ENCODE measurements at places on chromosomes 12 and 14.
A peak's percentile ranks its signal among the peaks of the same experiment; 100 is the strongest.

GRCh38 chr14:74660167-74660566, 48.1 kb upstream of the LTBP2 start:
- H3K27me3 ChIP-seq: no peaks in the 10 kb centered on the region
- no peak for DNase-seq
- H3K4me3 ChIP-seq: no peak overlapping the region
- H3K36me3 ChIP-seq: peaks cover 2% of the 10 kb centered on the region
- H3K27ac ChIP-seq: no peak overlapping the region

DNA sequence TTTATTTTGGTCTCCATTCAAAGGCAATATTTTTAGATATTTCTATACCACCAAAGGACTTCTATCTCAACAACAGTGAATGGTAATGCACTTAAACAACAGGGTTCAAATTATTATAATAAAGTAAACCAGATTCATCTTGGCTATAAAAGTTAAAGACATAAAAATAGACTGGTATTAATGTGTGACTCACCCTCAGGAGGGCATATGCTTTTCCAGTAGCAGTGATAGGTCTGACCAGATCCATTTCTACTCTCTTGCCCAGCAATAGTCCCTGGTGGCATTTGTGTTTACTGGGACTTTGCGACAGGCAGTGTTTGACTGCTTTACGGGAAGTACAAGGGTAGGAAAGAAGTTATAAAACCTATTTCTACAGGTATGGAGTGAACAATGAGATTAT, 353.2 kb upstream of the ATP2B1 start:
- no peak overlapping the region for H3K27ac ChIP-seq
- no peaks in the 10 kb centered on the region for H3K36me3 ChIP-seq
- no peak overlapping the region for H3K4me3 ChIP-seq
- H3K4me1 ChIP-seq: no peaks in the 10 kb centered on the region
- H3K27me3 ChIP-seq: peaks cover 5% of the 10 kb centered on the region
- DNase-seq: no peak

- no peaks in the 10 kb centered on the region for H3K36me3 ChIP-seq
- H3K4me3 ChIP-seq: no peak overlapping the region
- no peak for DNase-seq
- H3K27ac ChIP-seq: no peak overlapping the region
- no peaks in the 10 kb centered on the region for H3K27me3 ChIP-seq
- H3K4me1 ChIP-seq: no peaks in the 10 kb centered on the region
Observed at GRCh38 chr12:43964961-43965360, 129.1 kb downstream of the TMEM117 start.

DNA sequence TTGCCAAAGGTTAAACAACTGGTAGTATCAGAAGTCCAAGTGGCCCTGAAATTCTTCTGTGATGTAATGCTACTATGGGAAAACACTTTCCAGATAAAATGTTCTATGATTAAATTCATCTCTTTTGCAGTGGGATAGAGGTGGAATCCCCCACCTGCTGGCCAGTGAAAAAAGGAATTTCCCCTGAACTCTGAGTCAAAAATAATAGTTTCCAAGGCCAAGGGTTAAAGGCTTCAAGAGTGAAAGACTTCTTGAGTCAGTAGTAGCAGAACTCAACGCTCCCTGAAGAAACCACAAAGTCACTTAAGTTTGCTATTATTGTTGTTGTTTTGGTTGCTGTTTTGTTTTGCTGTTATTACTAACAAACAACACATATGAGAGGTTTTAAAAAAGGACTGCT, 330.8 kb downstream of the SOX5 start:
- no peak overlapping the region for H3K27ac ChIP-seq
- DNase-seq: no peak
- no peaks in the 10 kb centered on the region for H3K36me3 ChIP-seq
- H3K4me3 ChIP-seq: no peak overlapping the region
- H3K27me3 ChIP-seq: no peaks in the 10 kb centered on the region

GRCh38 chr12:3313675-3314663, 177.0 kb upstream of the PRMT8 start:
- H3K4me3 ChIP-seq: no peak overlapping the region
- no peaks in the 10 kb centered on the region for H3K36me3 ChIP-seq
- peak; percentile 25 for DNase-seq
- H3K27me3 ChIP-seq: peaks cover 14% of the 10 kb centered on the region

DNA sequence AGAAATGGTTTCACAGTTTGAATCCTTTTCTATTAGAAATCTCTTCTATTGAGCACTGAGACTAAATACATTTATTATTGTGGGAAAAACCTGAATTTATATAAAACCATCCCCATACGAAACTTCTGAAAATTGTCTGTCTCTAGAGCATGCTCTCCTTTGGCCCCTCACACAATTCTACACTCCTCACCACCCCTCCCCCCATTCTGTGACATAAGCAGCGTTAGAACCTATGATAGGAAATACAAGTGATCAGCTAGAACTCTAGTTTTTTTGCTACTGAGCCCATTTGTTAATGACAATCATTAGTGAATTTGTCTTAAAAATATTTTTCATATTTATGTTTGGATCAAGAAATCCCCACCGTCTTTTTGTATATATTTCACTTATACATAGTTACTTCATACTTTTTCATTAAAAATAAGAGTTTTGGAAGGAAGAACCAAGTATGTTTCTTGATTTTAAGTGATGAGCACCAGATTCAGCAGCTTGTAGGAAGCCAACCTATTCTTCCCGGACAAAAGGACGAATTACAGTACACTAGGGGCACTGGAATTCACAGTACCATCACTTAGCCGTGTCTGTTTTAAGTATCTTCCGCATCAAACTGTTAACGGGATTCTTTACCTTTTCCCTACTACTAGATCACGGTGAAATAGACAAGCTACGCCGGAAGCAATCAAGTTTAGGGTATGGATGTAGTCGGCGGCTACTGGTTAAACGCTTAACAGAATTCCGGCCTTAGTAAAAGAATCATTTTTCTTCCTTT, 724 bp downstream of the GTSF1 start:
- no peaks in the 10 kb centered on the region for H3K4me1 ChIP-seq
- H3K36me3 ChIP-seq: no peaks in the 10 kb centered on the region
- H3K4me3 ChIP-seq: peak overlapping the region; percentile 62
- DNase-seq: no peak
- no peak overlapping the region for H3K27ac ChIP-seq

GRCh38 chr12:28331130-28331529, 140.9 kb downstream of the CCDC91 start:
- no peak overlapping the region for H3K27ac ChIP-seq
- no peak overlapping the region for H3K4me3 ChIP-seq
- H3K27me3 ChIP-seq: no peaks in the 10 kb centered on the region
- H3K36me3 ChIP-seq: peaks cover 8% of the 10 kb centered on the region
- H3K4me1 ChIP-seq: peaks cover 1% of the 10 kb centered on the region
- DNase-seq: no peak

DNA sequence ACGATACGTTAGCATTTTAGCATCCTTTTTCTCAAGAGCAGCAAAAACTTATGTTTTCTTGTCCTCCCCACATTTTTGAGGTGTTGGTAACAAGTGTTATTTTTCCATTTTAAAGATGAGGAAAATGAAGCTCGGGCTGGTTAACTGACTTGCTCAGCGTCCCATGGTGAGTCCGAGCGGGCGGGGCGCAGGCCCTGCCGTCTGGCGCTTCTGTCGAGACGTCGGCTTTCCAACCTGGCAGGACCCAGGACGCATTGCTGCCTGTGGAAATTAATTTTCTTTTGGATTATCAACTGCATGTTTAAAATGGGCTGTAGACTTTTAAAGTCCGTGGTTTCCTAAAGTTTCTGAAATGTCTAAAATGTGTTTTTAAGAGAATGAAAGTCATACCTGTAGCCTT, 30.4 kb downstream of the XRCC3 start:
- DNase-seq: no peak
- no peaks in the 10 kb centered on the region for H3K36me3 ChIP-seq
- H3K27ac ChIP-seq: no peak overlapping the region
- no peaks in the 10 kb centered on the region for H3K4me1 ChIP-seq
- H3K4me3 ChIP-seq: no peak overlapping the region

- H3K27ac ChIP-seq: no peak overlapping the region
- no peak for DNase-seq
- H3K4me3 ChIP-seq: no peak overlapping the region
- no peaks in the 10 kb centered on the region for H3K27me3 ChIP-seq
- no peaks in the 10 kb centered on the region for H3K4me1 ChIP-seq
Observed at GRCh38 chr12:95646781-95647190, 95.5 kb upstream of the USP44 start.

- no peak overlapping the region for H3K4me3 ChIP-seq
- DNase-seq: no peak
- H3K27ac ChIP-seq: no peak overlapping the region
- peaks cover 4% of the 10 kb centered on the region for H3K36me3 ChIP-seq
- no peaks in the 10 kb centered on the region for H3K27me3 ChIP-seq
- peaks cover 20% of the 10 kb centered on the region for H3K4me1 ChIP-seq
Observed at GRCh38 chr12:105201299-105201698, 34.7 kb downstream of the APPL2 start.

DNA sequence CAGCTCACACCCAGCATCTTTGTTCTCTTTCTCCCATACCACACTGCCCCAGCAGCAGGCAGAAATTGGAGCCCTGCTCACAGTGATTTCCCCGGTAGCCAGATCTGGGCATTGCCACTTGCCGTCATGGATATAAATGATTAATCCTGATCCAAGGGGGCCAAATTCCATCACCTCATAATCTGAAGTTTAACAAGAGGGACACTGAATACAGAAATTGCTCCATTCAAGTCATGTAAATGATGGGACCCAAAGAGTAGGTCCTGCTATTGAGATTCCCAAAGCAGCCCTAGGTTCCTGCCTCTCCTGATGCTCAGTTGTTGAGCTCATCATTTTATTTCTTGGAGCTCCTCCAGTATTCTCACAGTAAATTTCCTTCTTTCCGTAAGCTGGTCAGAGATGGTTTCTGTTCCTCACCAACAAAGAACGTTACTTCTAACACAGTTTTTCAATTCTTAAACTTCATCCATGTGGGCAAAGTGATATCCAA, 11.7 kb downstream of the ITPR2 start:
- DNase-seq: no peak
- H3K4me1 ChIP-seq: peaks cover 23% of the 10 kb centered on the region
- H3K4me3 ChIP-seq: no peak overlapping the region
- no peaks in the 10 kb centered on the region for H3K36me3 ChIP-seq

- H3K4me1 ChIP-seq: no peaks in the 10 kb centered on the region
- H3K27me3 ChIP-seq: no peaks in the 10 kb centered on the region
Observed at GRCh38 chr12:60874091-60874490, 1278.3 kb downstream of the SLC16A7 start.

DNA sequence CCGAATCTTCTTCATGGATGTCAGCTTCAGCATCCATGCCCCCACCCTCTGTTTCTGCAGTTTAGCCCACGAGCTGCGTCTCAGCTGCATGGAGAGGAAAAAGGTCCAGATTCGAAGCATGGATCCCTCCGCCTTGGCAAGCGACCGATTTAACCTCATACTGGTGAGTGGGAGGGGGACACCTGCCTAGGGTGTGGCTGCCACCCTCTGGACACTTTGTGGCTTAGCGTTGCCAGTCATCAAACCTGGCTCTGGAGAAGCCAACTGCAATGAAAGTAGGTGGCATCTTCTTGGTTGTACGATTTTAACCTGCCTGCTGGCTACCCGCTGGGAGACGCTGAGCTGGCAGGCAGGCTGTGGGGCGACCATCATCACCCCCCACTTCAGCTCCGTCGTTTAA, 16.7 kb downstream of the DCAF4 start:
- H3K27me3 ChIP-seq: no peaks in the 10 kb centered on the region
- no peak overlapping the region for H3K4me3 ChIP-seq
- H3K27ac ChIP-seq: no peak overlapping the region
- peaks cover 3% of the 10 kb centered on the region for H3K36me3 ChIP-seq

GRCh38 chr12:96471368-96472050, 17.9 kb upstream of the CFAP54 start:
- peaks cover 4% of the 10 kb centered on the region for H3K4me1 ChIP-seq
- DNase-seq: no peak
- no peak overlapping the region for H3K27ac ChIP-seq

All from activated T-cell treated with anti-CD3 and anti-CD28 coated beads, Interleukin-2, amount 50 U/mL, for 72 hours (primary cell).